ENCODE measurements at places on chromosomes 7 and 10.

GRCh38 chr10:33434933-33435332 lies 100.5 kb upstream of the NRP1 start:
- peak; percentile 49 for DNase-seq

- DNase-seq: no peak
These were observed 106.8 kb downstream of the GLRX3 start for GRCh38 chr10:130243015-130243414.

- no peak for DNase-seq
These were observed 86.8 kb upstream of the CACNA2D1 start for GRCh38 chr7:82530361-82530760.

DNA sequence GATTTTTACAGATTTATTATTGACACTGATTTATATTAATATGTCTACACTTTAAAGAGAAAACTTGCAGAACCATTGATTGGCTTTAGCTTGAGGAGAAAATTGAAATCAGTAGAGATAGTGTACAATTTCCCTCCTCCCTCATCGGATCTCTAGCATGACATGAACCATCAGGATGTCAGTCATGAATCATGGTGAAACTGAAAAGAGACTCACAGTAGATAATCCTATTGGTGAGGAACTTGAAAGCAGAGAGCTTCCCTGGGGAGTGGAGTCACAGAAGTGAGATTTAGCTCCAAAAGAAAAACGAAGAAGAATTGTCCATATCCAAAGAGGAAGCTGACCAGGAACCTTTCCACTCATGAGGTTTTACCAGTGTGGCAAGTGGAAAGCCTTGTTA lies 346.8 kb downstream of the ABCA13 start:
- DNase-seq: no peak

GRCh38 chr10:71289421-71290130 lies 29.5 kb upstream of the SLC29A3 start:
- DNase-seq: no peak

GRCh38 chr10:33254556-33255160 lies 79.8 kb downstream of the NRP1 start:
- no peak for DNase-seq

DNA sequence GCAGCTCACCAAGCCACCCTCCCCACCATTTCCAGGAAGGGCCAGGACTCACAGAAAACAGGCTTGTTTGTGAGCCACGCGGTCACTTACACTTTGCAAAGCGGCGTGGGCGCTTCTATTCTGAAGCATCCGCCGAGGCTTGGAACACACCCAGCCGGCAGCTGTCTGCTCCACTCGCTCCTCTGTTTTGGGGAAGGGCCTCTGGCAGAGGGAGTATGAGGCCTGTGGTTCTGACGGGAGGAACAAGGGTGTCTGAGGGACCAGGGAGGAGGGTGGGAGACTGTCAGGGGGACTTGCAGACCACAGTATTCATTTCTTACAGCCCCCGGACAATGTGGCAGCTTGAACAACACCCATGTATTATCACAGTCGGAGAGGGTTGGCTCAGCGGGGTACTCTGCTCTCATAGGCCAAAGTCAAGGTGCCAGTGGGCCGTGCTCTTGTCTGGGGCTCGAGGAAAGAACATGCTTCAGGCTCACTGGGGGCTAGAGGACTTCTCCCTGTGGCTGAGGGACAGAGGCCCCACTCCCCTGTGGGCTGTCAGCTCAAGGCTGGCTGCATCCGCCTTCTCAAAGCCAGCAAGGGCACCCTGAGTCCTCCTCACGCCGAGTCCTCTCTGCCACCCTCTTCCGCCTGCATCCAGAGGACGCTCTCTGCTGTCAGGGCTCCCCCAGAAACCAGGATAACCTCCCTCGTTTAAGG lies 60.4 kb upstream of the FAM20C start:
- DNase-seq: peak; percentile 65

DNA sequence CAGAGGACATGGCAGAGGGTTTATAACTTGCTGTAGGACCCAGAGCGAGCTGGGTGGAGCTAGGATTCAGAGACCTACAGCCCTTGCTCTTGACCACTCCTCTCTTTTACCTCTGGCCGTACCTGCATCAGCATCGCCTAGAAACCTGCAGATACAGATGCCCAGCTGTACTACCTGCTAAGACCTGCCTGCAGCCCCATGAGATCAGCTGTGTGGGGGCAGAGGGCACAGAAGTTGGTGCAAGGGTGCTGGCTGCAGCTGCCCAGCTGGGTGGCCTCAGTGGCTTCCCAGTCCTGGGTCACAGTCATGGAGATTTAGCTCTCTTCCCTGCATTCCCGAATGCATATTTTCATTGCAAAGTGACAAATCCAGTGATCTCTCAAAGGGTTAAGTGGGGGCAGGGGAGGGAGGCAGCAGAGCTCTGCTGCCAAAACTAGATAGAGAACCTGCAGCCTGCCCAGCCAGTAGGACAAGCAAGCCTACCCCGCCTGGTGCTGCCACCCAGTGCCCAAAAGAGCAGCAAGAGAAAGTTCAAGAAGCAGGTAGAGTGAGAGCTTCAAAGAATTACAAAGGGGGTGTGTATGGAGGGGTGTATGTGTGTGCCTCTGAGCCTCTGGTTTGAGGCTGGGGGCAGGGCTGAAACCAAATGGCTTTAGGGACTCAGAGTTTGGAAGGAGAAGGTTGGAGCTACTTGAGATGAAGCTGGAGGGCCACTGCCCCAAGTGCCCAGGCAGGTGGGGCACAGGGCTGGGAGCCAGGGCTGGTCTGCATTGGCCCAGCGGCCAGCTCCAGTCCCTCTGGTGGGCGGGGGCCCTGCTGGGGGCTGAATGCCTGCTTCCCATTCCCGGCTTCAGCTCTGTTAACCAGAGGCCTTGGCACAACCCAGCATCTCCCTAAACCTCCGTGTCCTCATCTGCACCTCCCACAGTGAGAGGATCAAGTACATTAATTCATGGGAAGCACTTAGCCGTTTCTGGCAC lies 6.9 kb downstream of the FAM241B start:
- DNase-seq: no peak

GRCh38 chr10:98694883-98695282 lies 248.1 kb upstream of the HPS1 start:
- no peak for DNase-seq

GRCh38 chr10:30420266-30420665 lies 13.7 kb upstream of the MAP3K8 start:
- DNase-seq: no peak

GRCh38 chr7:148584154-148584827 lies 6.3 kb upstream of the C7orf33 start:
- peak; percentile 14 for DNase-seq

- DNase-seq: no peak
These were observed 444.4 kb downstream of the GATA3 start for GRCh38 chr10:8498881-8499280.

DNA sequence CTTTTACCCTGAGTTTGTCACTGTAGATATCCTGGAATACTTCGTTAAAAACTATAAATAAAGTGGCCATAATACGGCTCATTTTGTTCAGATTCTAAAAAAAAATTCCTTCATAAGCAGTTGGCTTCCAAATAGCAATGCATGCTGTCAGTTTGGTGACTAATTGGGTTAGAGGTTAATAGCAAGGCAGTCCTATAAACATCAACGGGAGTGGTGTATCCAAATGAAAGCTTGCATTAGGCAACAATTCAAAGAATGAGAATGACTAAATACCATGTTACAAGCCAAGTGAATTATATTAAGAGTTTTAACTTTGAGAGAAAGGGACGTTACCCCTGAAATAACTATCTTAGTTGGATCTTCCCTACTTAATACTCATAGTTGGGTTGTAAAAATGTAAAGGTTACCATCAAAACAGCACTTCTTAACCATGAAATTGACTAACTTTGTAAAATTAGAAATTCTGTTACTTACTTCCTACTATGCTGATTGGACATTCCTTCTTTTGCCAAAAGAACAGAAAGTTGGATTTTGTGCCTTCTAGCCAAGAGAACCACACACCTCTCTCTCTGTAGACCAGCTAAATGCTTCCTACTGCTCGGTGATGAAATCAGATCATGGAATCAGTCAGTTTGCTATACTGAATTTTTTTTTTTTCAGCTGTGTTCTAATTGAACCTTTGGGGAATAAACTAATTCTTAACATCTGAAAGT lies 98.0 kb downstream of the KAT6B start:
- no peak for DNase-seq

DNA sequence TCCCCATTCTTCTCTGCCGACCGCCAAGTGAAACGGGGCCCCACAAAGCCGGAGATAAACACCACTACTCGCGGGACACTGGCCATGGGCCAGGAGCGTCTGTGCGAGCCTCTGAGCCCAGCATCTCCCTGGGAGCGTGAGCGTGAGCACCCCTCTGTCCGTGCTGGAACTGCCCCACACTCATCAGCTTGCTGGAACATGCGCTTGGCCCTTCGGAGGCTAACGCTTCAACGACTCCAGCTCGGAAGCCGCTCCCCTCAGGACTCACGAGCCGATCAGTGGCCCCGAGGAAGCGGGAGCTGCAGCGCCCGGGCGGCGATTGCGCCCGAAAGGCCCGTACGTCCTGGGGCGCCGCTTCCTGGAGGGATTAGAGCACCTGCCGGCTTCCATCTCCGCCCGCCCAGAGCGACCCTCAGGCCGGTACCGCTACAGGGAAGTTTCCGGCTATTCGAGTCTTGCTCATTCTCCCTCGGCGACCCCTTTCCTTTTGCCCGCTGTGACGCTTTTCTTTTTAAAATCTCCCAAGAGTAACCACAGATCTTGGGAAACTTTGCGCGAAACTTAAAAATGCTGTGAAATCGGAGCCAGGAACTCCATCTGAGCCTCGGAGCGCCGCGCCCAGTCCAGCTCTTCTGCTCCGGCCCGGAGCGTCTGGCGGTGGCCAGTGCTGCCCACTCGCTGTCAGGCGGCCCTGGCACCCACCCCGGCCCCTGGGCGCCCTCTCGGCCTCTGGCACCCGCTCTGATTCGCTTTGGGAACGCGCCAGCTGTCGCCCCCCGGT lies 1.0 kb downstream of the TLL2 start:
- no peak for DNase-seq

DNA sequence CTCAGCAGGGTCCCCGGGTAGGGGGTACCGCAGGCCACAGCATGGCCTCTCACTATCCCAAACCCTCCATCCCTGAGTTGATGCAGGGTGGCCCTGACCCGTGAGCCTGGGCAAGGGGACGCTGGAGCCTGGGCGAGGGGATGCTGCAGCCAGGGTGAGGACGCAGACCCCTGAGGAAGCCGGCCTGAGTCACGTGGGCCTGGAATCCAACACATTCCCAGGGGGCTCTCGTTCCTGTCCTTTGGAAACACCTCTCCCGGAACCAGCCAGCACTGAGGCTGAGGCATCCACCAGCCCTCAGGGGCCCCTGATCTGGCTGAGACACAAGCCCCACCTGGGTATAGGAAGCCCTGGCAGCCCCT lies 61.5 kb upstream of the NKX6-2 start:
- no peak for DNase-seq

- DNase-seq: peak; percentile 69
These were observed 148.9 kb downstream of the ARID5B start for GRCh38 chr10:62050346-62050892.

DNA sequence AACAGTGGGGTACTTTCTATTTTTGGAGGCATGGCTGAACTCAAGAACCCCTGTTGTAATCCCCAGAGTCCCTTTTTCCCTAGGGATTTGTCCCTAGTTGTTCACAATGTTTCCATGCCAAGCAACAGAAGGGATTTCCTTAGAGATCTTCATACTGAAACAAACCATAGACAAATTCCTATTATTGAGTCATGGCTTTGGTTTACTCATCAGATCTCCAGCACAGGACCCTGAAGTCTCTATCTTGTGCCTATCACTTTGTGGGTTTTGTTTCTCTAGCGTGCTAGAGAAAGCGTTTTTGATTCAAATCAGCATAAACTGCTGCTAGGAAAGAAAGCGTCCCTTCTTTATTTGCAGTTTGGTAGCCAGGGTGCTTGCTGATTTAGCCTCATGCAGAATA lies 165.0 kb downstream of the BAMBI start:
- peak; percentile 60 for DNase-seq

DNA sequence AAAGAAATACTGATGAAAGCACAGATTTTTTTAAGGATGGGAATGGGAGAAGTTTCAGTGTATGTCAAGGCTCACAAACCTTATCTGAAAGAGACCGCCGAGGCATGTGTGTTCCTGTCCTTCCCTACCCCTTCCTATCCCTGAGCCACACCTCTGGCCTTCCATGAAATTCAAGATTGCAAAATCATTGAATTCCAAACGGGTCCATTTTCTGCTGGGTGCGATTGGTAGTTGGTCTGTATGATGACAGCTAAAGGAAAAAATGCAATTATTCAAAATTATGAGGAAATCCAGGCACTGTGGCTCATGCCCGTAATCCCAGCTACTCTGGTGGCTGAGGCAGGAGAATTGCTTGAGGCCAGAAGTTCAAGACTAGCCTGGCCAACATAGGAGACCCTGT lies 170.1 kb downstream of the ARHGAP12 start:
- no peak for DNase-seq
